ENCODE measurements at places on chromosomes 11 and 22. TPM values are rescaled to one million over a fixed set of nuclear protein-coding genes. Genes with fewer than 3 reads are reported as not detected.

GPHA2 gene
- not detected for polyA plus RNA-seq

TTLL1 gene
- polyA plus RNA-seq, result 14.0 TPM

SLC17A6 gene
- polyA plus RNA-seq, result not detected

DNA sequence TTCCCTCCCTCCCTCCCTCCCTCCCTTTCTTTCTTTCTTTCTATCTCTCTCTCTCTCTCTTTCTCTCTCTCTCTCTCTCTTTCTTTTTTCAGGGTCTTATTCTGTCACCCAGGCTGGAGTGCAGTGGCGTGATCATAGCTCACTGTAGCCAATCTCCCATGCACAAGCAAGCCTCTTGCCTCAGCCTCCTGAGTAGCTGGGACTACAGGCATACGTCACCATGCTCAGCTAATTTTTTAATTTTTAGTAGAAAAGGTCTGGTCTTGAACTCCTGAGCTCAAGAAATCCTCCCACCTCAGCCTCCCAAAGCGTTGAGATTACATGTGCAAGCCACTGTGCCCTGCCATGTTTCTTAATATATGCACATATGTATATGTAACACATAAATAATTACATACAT lies 19.0 kb downstream of the TSKU start:
- H3K27me3 ChIP-seq, result no peaks in the 10 kb centered on the region
- no peak overlapping the region for H3K27ac ChIP-seq

- peak overlapping the region; percentile 91 for H3K27ac ChIP-seq
- H3K4me1 ChIP-seq, result peaks cover 28% of the 10 kb centered on the region
- H3K36me3 ChIP-seq, result peaks cover 23% of the 10 kb centered on the region
Measured at GRCh38 chr11:12824281-12825041, 150.2 kb downstream of the TEAD1 start.

DNA sequence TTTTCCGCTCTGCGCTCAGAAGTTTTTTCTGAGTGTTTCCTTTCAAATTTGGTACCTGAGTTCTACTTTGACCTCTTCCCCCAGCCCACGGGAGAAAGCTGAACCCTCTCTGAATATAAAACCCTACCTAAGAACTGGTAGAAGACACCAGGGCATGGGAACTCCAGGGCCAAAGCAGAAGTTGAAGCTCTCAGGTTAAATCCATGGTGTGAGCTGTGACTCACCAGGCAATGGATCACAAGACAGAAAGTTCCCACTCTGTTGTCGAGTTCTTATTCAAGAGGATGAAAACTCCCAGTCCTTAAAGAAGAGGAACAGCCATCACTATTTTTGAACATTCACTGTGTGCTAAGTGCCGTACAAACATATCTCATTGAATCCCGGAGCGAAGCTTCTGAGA lies 8.9 kb downstream of the TMEM218 start:
- no peak overlapping the region for H3K27ac ChIP-seq
- no peak overlapping the region for H3K4me3 ChIP-seq
- peaks cover 15% of the 10 kb centered on the region for H3K36me3 ChIP-seq
- no peaks in the 10 kb centered on the region for H3K4me1 ChIP-seq
- no peak for DNase-seq

GRCh38 chr11:86869966-86870570 lies 69.7 kb downstream of the PRSS23 start:
- peak; percentile 69 for DNase-seq
- H3K27me3 ChIP-seq, result no peaks in the 10 kb centered on the region
- H3K27ac ChIP-seq, result no peak overlapping the region
- H3K4me1 ChIP-seq, result no peaks in the 10 kb centered on the region

DNA sequence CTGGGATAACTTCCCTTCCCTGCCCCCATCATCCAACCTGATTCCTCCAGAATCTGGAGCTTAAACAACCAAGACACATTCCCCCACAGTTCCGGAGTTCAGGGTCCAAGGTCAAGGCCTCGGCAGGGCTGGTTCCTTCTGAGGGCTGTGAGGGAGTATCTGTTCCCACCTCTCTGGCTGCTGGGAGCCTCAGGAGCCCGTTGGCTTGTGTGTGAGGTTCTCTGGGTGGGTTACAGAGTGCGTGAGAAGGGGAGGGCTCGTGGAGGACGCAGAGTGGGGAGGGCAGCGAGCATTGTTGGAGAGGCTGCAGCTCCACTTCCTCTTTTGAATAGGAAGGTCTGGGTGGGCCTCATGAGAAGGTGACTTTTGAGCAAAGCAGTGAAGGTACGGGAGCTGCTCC lies 8.5 kb downstream of the SERHL2 start:
- no peaks in the 10 kb centered on the region for H3K27me3 ChIP-seq
- no peak overlapping the region for H3K4me3 ChIP-seq
- H3K4me1 ChIP-seq, result peaks cover 13% of the 10 kb centered on the region
- DNase-seq, result no peak

DNA sequence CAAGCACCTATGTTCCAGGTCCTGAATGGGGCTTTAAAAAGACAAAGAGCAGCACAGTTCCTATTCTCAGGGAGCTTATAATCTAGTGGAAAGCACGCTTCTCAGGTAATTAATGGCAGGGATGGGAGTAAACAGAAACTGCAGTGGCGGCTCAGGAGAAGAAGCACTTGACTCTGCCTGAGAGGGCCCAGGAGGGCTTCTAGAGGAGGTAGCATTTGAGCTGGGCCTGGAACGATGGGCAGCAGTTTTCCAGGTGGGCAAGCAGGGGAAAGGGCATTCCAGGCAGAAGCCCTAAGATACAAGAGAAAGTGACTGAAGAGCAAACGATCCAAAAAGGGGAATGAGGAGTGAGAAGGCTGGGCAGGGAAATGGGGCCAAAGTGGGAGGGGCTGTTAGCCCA lies 37.1 kb upstream of the CHST1 start:
- no peak overlapping the region for H3K27ac ChIP-seq
- no peaks in the 10 kb centered on the region for H3K4me1 ChIP-seq
- peaks cover 23% of the 10 kb centered on the region for H3K27me3 ChIP-seq

DNA sequence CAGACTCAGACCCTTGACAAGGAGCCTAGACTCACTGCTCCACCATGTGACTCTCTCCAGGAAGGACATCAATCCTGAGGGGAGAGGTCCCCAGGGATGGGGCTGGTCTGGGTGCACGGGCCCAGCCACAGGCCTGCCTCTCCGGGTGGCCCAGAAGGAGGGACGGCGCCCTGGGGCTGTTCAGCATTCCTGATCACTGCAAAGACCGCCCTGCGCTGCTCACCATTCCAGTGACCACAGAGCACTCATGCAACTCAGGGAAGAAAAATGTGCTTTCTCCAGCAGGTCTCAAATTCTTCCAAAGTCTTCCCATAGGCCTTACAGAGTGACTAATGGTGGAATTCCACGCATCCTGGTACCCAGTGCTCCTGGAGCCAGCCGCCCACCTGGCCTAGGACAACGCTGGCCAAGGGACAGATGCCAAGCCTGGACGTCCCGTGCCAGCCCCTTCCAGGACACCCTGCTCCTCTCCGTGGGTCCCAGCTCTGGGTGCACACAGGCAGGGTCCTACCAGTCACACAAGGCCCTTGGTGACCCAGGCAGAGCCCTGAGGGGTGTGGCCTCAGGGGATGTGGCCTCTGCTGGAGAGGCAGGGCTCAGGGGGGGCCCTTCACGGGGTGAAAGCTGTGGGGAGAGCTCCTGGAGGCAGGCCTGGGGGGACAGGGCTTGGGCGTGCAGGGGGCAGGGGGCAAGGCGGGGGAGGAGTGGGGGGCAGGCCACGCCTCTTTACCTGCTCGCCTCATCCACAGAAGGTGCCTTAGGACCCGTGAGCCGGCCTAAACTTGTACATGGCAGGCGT lies 178.8 kb downstream of the IGLL1 start:
- H3K27me3 ChIP-seq, result no peaks in the 10 kb centered on the region
- DNase-seq, result no peak
- no peak overlapping the region for H3K27ac ChIP-seq
- no peaks in the 10 kb centered on the region for H3K4me1 ChIP-seq
- H3K4me3 ChIP-seq, result no peak overlapping the region

Data from SK-N-SH (cell line).